Esophagus muscularis mucosa (tissue), 4 donors: ENCODE measurements at places on chromosomes 3 and 15. TPM values are rescaled to one million over a fixed set of nuclear protein-coding genes. Genes with fewer than 3 reads are reported as not detected.

- no peak for DNase-seq
Observed at GRCh38 chr15:63238796-63239195, 38.6 kb upstream of the APH1B start.

- no peak for DNase-seq
Observed at GRCh38 chr3:184666442-184666841, 45.4 kb downstream of the MAGEF1 start.

Gene IQCB1
- total RNA-seq = 15.6 TPM

Gene ARGFX
- not detected for total RNA-seq
